Fibroblast of skin of right quadriceps (primary cell): ENCODE measurements at places on chromosomes 6 and 20.
A peak's percentile ranks its signal among the peaks of the same experiment; 100 is the strongest.

GRCh38 chr6:53850527-53850926 is 55.7 kb downstream of the LRRC1 start:
- DNase-seq: no peak

DNA sequence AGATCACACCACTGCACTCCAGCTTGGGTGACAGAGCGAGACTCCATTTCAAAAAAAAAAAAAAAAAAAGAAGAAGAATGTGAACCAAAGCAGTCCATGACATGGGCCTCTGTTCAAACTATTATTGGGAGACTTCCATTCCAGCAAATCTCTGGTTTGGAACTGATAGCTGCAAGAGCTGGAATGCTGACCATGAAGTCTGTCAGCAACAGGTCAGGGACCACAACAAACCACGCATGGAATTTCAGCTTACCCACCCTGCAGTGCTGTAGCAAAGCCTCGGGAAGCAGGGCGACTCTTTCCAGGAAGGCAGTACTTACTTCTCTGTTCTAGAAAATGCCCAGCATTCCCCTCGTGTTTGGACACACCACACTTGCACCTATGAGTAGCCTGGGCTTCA is 34.1 kb upstream of the TBC1D7 start:
- DNase-seq: peak; percentile 39

- no peak for DNase-seq
Observed at GRCh38 chr20:42613076-42613475, 576.6 kb downstream of the PTPRT start.

- peak; percentile 5 for DNase-seq
Observed at GRCh38 chr6:160348223-160349019, at the start of gene SLC22A3. SLC22A3 (plus strand) TSS chr6:160348378; CDS start chr6:160348420, 42 bp downstream.

DNA sequence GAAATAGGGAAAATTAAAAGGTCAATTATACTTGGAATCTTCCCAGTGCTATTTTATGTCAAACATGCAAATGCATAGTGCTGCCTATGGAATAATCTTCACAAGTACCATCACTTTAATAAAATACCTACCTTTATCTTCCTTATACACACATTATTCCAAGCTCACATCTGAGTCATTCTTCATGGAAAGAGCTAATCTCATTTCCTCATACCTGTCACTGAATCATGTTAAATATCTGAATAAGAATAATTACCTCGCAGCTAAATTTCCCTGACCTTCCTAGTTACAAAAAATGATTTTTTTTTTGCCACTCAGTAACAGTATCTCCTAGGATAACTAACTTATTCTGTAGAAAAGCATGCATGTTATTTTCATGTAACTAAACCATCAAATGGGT is 661.4 kb upstream of the HS3ST5 start:
- DNase-seq: no peak

- peak; percentile 90 for DNase-seq
Observed at GRCh38 chr6:3281631-3282475, 23.1 kb downstream of the PSMG4 start.

DNA sequence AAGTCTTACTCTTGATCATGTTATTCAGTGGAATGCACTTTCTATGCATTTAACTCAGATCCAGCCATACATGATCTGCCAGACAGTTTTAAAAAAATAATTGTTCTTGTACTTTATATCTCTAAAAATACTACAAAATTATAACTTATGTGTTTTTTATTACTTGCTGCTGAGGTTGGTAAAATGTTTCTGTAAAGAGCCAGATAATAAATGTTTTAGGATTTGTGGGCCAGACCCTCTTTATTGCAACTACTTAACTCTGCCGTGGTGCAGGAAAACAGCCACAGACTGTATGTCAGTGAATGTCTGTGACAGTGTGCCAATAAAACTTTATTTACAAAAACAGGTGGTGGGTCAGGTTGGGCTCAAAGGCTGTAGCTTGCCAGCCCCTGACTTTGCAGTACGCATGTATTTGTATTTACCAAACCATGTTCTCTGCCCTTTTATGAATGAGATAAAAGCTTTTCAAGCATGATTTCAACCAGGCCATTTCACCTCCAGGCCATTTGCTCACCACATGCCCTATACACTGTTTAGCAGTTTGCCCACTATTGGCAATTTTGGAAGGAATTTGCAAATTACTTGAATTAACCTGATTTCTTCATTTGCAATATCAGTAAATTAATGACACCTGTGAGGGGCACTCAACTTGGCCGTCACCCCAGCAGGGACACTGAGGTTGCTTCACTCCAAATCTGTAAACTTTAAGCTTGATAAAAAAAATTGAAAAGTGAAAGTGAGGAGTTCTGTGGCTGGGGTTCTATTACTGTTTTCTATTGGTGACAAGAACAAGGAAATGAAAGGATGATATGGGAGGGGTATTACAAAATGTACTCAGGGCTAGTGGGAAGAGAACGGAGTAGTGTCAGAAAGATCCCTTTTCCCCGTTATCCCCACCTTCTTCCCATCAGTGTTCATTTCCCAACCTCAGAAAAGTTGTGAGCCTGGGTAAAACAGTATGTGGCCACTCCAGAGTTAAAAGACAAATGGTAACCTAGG is 133.4 kb downstream of the CEBPB start:
- no peak for DNase-seq

DNA sequence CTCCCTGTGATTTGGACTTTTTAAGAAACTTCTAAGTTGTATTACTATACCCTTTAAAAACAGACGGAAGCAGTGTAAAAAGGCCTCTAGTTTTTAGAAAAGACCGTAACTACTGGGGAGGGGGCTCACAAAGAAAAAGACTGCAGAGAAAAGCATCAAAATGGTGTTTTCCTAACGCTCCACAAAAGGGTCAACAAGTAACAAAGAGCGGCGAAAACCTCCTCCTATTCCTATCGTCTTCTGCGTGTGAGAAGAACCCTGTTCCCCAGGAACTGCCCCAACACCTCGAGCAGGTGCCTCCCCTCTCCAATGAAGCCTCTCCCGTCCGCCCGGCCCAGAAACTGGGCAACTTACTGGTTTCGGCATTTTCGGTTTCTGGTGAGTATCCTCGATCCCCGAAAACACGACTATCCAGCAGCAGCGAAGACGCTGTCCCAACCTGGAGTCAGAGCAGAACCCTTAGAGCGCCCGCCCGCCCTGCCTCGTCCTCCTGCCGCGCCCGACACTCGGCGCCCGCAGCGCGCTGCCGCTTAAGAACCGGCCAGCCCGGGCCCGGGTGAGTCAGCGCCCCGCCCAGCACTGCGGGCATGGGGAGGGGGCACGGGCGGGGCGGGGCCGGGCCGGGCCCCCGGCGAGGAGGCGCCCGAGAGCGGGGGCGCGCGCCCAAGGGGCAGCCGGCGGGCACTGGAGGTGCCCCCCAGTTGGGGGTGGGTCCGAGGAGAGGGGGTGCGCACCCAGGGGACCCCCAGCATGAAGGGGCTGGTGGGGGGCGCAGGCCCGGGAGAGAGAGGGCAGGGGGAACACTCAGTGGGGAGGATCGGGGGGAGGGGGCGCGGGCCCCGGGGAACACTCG is 1.2 kb downstream of the EZR start:
- DNase-seq: peak; percentile 75

GRCh38 chr6:157647261-157647915 is 175.7 kb upstream of the SNX9 start:
- no peak for DNase-seq

DNA sequence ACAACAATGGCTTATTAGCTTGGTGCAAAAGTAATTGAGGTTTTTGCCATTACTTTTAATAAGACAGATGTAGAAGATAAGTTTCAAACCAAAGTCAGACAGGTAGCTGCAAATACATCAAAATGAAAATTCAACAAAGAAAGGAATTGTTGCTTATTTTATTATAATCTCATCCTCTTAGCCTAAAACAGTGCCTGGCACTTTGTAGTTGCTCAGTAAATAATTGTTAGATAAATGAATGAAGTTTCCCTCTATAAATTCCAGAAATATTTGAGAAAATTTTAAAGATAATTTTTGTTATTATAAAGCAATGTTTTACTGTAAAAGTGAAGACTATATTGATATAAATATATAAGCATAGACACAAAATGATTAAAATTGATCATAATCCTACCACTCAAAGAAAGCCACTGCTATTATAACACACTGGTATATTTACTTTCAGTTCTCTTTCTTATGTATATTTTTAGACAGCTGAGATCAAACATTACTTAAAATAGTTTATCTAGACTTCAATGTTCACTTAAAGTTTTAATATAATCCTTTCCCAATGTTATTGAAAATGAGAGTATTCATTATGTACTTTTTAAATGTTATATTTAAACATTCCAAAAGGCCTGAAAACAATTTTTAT is 42.5 kb downstream of the SESN1 start:
- DNase-seq: no peak

- DNase-seq: no peak
Observed at GRCh38 chr6:134289204-134289575, 28.7 kb downstream of the SGK1 start.

- peak; percentile 68 for DNase-seq
Observed at GRCh38 chr20:64083378-64083803, 807 bp downstream of the LKAAEAR1 start.

- DNase-seq: peak; percentile 98
Observed at GRCh38 chr6:13355043-13355945, 27.0 kb upstream of the TBC1D7 start.

GRCh38 chr6:15287670-15288375 is 42.0 kb downstream of the JARID2 start:
- no peak for DNase-seq

DNA sequence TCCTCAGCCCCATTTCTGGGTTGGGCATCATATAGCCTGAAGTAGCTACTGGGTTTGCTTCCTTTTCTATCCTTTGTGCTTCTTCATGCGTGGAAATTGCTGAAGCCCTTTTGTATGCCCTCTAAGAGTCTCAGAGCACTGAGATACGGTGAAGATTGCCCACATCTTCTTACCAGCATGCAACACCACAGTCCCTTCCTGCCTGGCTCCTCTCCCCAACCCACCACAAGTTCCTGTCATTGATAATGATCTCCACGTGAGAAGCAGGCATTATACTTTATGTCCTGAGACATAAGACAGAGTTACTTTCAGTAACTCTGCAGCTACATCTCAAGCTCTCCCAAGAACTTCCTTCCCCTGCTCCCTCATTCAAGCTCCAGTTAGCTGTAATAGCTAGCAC is 15.8 kb upstream of the PLCB4 start:
- DNase-seq: peak; percentile 17

GRCh38 chr6:158474961-158475343 is 84.9 kb upstream of the TMEM181 start:
- peak; percentile 68 for DNase-seq

DNA sequence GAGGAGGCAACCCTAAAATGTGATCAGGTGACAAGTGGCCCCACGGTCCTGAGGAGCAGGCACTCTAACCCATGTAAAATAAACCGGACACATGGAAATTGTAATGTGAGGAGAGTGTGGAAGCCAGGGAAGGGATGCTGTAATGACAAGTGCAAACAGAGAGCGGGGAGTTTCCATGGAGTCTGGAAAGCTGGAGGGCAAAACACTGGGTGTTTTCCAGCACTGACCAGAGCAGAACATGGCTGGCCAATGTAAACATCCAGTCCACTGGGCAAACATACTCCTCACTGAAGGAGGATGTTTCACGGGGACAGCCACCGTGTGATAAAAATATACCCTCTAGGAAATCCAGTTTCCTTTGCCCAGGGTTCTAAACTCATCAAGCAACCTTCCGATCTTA is 219.0 kb upstream of the JARID2 start:
- DNase-seq: no peak

- no peak for DNase-seq
Observed at GRCh38 chr6:125742024-125742423, 7.4 kb upstream of the HEY2 start.

- DNase-seq: peak; percentile 3
Observed at GRCh38 chr6:106356378-106356777, 4.1 kb upstream of the CRYBG1 start.

DNA sequence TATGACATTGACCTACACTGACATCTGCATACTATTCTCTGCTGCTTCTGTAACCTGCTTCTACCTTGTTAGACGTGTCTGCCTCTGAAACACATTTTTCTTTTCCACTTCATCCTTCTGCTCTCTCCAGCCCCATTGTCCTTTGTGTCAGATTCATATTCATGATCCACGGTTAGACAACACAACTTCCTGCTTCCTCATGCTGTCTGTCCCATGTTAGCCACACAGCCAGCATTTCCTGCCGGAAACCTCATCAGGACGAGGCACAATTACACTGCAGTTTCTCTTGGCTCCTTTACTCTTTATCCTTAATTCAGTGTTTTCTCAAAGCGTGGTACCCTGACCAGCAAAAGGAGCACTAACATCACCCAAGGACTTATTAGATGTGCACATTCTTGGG is 150.2 kb downstream of the TBC1D7 start:
- DNase-seq: no peak

DNA sequence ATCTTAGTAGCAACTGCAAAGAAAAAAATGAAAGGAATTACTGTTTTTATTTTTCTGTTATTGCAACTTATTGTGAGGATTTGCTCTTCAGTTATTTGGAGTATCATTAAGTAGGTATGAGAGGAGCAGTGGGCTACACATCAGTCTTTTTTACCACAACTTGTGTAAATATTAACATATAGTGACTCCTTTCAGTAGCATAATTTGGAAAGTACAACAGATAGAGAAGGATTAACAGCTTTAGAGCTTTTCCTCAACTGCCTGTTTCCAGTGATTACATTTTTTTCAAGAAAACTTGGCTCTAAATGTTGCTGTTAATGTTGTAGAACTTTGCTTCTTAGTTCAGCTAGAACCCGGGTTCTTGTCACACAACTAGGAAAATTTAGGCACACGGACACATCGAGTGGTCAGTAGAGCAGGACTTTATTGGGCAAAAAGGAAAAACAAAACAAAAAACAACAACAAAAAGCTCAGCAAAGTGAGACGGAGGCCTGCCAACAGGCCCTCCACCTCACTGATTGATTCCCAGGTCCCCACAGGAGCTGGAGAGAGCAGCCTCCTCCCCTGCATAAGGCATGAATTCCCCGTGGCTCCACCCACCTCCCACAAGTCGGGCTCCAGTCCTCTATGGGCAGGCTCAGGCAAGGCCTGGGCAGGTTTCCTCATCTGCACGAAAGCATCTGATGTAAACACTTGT is 75.1 kb downstream of the ADGRG6 start:
- peak; percentile 37 for DNase-seq

DNA sequence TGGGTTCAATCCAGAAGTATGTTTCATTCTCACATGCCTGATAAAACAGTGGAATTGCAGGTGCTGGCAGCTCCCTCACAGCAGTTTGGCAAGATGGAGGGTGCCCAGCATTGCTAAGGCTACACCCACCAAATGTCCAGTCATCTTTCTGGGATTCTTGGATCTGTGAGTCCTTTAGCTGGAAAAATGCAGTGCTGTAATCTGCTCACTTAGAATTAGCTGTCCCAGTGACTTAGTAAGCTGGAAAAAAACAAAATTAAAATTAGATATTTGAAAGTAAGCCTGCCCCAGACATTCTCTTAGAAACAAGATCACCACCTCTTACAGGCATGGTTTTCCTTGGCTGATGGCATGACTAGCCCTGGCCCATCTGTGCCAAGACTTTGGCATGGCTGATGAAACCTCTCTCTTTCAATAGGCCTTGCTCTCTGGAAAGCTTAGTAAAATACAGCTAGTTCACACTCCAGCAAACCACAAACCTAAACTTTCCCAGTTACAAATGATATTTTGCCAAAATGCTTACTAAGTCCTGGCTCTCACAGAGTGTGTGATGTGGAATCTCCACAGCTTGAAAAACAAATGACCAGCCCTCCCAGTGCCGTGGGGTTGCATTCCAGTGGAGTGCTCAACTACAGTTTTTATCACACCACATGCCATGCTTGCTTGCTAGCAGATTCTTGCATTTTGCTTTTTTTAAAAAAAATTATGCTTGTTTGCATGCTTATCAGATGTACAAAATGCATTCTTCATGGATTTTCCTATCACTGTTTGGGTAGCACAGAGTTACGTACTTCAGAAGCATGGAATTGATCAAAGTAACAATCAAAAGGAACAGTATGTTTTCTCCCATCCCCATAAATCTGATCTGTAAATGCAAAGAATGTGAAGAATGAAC is 261.5 kb downstream of the EYA4 start:
- peak; percentile 83 for DNase-seq

- peak; percentile 27 for DNase-seq
Observed at GRCh38 chr6:29589423-29590048, 4.6 kb downstream of the OR2H2 start.
